ENCODE measurements at places on chromosomes 16 and 17.

DNA sequence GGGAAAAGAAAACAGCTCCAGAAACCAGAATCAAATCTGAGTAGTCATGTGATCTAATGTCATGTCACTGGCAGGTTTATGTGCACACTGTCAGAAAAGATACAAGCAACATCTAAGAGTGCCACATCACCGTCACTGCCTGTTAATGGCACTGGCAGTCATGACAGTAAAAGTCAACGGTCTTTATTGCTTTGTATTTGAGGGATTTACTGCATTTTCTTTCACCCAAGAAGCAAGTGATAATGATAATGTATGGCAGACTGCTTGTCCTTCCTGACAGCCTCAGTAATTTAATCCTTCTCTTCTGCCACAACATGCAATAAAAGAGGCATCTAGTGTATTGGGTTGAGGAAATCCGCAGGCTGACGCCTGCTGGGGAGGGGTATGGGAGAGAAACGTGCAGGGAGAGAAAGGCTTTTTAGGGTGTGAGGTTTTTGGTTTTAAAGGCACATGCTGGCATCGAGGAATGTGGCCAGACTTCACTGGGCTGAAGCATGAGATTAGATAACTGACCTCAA lies 92.4 kb downstream of the RPGRIP1L start:
- no peak for DNase-seq

DNA sequence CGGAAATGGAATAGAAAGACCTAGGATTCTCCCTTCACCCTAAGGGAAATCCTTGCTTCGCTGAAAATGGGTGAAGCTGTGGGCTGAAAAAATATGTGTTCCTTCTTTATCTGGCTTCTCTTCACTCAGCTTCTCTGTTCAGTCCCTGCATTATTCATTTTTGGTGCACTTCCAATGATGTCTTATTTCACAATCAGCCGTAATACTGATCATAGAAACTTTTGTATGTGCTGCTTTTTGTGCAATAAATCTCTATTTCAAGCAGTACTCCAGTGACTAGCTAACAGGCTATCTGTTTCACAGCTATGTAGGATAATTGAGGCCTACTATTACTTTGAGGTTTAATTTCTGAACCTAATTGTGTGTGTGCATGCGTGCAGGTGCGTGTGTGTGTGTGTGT lies 144.6 kb downstream of the FOXL1 start:
- no peak for DNase-seq

DNA sequence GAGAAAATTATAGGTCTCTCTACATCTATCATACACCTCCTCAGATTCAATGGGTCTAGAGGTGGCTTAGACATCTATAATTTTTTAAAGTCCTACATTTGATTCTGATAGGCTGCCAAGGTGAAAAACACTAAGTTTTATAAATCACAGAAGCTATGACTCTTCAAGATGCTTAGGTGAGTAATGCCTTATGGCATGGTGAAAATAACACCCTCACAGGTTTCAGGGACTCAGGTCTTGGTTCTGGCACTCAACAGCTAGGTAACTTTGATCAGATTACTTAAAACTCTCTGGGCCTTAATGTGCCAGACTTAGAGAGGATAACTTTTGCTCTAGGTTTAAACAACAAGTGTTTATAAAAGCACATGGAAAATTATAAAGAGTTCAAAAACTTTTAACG lies 2.0 kb upstream of the COX10 start:
- no peak for DNase-seq

- DNase-seq: no peak
Measured at GRCh38 chr16:22732400-22732799, 81.6 kb upstream of the HS3ST2 start.

DNA sequence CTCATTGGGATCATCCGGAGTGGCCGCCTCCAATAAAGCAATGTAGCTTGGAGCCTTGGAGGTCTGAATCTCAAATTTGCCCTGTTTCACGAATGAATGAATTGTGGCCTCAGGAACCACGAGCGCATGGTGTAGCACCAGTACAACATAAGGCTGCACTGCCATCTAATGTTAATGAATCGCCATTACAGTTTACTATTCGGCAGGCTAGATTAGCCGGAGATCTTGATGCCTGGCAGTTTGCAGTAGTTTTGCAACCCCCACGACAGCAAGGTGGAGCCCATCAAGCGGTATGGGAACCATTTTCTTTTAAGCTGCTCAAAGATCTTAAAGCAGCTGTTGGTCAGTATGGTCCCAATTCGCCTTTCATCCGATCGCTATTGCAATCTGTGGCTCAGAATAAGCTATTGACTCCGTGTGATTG lies 18.8 kb downstream of the ALOX15B start:
- DNase-seq: peak; percentile 55

DNA sequence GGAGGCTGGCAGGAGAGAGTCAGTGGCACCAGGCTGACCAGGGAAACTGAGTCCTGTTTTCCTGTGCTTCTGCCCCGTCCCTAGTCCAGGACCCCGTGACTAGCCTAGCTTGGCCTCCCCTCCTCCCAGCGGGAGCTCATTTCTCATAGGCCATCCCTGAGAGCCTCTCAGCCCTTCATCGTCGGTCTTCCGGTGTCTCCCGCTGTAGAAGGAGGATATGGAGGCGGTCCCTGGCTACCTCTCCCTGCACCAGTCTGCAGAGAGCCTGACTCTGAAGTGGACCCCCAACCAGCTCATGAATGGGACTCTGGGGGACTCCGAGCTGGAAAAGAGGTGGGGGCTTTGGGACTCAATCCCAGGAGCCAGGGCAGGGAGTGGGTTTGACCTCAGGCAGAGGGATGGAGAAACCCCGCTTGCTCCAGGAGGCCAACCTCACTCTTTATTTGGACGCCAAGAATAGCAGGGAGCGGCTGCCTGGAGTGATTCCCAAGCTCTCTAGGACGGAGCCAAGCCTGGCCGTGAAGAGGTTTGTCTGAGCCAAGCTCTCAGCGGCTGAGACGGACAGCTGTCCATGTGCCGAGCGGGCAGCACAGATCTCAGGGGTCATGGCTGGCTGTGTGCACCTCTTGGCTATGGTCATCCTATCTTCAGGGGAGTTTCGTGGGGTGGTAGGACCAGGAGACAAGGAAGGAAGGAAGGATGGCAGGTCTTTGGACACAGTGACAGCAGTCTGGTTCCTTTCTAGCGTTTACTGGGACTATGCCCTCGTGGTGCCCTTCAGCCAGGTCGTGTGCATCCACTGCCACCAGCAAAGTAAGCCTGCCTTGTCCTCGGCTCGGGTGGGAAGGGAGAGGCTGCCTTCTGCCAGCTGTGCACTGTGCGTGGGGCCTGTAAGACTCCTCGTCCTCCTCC lies 26.8 kb downstream of the SGSM2 start:
- DNase-seq: no peak

GRCh38 chr16:53949715-53950410 lies 245.9 kb downstream of the FTO start:
- no peak for DNase-seq

GRCh38 chr16:66427871-66428681 lies 981 bp downstream of the BEAN1 start:
- no peak for DNase-seq

DNA sequence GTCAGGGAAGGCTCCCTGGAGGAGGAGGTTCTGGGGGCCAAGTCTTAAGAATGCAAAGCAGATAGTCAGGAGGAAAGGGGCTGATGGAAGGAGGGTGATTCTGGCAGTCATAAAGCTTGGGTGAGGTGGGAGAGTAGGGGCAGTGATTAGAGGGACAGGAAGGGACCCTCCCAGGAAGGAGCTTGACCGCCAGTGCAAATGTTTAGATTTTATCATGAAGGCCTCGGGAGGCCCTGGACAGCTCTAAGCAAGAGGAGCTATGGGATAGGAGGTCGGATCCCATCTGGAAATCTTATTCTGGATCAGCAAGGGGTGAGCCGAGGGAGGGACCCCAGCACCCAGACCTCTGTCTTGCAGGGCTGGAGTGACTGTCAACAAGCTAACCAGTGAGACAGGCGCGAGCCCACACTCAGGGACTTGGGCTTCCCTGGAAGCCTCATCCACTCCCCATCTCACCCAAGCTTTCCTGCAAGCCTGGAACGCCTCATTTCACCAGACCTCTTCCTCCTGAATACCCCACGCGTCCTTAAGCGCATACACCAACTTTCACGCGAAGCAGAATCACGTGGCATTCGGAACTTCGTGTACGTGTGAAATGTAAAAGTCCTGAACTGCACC lies 52.0 kb upstream of the CBX4 start:
- DNase-seq: no peak

DNA sequence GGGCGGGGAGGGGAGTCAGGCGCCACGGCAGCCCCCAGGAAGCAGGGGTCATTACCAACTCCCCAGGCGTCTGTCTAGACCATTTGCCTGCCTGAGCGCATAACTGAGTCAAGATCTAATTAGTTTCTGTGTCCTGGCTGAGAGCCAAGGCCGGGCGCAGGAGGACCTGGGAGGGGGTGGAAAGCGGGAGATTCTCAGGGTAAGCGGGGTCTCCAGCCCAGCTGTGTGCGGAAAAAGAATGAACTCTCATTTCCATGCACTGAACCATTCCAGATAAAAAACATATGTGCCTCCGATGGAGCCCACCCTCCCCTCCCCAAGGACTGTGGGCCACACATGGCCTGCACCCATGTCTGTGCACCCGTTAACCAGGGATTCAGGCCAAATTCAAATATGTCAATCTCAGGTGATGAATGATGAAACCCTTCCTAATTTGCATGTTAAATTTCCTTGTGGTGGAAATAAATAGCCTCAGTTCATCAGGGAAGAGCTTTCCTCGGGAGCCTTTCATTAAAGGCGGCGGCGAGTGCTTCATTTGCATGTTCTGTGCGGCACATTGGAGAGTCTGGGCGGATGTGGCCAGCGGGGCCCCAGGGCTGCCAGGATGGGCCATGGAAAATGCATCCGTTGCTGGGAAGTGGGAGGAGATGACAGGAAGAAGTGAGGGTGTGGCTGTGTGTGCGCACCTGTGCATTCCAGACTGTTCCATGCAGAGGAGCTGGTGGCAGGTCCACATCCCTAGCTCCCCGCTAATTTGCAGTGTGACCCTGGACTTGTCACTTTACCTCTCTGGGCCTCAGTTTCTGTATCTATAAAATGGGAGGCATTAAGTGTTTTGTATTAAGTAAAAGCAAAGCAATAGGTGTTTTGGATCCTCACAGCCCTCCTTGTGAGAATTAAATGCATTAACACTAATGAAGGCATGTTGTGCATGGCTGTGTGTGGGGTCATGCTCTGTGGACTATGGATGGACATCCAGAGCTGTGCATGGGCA lies 151.1 kb downstream of the SDK2 start:
- DNase-seq: no peak

DNA sequence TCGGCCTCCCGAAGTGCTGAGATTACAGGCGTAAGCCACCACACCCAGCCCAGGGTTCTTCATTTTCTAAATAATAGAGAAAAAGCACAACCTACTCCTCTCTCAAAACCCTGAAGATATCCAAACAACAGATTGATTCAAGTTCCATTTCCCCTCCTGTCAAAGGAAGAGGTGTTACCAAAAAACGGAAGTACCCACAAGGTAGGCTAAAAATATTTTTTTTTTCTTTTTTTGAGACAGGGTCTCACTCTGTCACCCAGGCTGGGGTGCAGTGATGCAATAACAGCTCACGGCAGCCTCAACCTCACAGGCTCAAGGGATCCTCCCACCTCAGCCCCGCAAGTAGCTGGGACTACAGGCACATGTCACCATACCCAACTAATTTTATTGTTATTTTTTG lies 18.9 kb downstream of the UTP6 start:
- DNase-seq: no peak

- no peak for DNase-seq
Measured at GRCh38 chr17:82836823-82837357, 2.9 kb downstream of the ZNF750 start.

GRCh38 chr17:65121368-65121767 lies 15.8 kb upstream of the RGS9 start:
- no peak for DNase-seq

DNA sequence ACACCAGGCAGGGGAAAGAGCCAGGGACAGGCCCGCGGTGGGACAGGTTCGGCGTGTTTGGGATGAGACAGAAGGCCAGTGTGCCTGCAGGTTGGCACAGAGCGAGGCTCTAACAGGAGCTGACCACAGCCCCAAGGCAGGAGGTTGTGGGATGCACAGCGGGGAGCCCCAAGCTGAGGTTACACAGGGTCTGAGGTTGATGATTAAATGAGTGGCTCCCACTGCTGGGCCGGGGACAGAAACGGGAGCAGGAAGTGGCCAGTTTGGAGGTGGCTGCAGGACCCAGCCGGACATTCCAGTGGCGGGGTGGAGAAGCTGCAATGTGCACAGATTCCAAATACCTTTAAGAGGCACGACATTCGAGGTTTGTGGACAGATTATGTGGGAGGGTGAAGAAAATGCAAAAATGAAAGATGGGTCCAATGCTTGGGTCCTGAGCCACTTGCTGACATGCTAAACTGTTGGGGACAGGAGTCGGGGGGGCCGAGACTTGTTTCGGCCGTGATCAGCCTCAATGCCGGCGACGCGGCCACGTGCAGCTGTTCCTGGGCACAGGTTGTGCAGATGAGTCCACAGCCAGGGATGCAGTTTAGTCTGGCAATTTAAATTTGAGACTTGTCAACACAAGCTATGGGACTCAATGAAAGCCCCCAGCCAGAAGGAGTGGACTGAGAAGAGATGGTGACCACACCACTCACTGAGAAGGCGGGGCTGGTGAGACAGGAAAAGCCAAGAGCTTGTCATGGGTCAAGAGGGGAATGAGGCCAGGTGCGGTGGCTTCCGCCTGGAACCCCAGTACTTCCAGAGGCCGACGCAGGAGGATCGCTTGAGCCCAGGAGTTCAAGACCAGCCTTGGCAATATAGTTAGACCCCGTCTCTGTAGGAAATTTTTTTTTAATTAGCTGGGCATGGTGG lies 8.7 kb downstream of the ENPP7 start:
- peak; percentile 88 for DNase-seq

GRCh38 chr17:29115961-29116803 lies 64.0 kb downstream of the MYO18A start:
- DNase-seq: peak; percentile 58

DNA sequence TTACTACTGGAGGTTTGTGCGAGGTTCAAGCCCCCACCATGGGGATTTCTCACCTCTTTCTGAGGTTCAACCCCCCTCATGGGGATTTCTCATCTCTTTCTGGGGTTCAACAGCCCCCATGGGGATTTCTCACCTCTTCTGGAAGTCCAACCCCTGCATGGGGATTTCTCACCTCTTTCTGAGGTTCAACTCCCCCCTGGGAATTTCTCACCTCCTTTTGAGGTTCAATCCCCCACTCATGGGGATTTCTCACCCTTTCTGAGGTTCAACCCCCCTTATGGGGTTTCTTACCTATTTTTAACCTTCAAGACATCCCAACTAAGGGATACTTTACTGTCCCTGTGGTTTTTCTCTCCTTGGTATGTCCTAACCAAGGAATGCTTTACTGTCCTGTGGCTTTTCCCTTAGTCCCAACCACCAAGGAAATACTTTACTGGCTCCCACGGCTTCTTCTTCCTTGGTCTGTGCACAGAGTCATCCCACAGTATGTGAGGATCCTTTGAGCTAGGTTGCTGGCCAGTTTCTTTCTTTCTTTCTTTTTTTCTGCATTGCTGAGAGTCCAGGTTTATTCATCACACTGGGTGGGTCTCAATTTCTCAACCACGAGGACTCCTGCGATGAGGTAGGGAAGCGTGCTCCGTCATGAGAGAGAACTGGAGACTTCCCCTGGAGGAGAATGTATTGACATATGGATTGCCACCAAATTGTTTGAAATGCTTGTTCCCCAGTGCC lies 2140.2 kb downstream of the TP53TG3F start:
- peak; percentile 81 for DNase-seq

GRCh38 chr17:20315821-20316220 lies 151.5 kb downstream of the LGALS9B start:
- DNase-seq: no peak
